ENCODE measurements at places on chromosomes 3 and 15.

DNA sequence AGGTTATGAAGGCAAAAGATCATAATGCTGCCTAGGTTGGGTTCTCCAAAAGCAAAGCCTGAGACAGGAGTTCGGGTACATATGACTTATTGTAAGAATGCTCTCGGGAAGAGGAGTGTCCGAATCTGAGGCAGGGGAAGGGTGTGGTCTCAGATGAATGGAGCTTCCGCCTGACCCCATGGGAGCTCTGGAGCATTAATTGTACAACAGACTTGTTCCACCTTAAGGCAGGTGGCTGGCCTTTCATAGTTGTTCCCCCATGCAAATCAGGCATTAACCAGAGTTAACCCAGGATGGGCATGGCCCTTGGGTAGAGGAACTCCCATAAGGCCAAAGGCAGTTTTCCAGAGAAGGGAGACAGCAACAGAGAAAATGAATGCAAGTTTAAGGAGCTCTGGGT, 170.6 kb downstream of the MYRIP start:
- DNase-seq: no peak

GRCh38 chr3:122377975-122378374, 5.1 kb downstream of the MIX23 start:
- DNase-seq: no peak

DNA sequence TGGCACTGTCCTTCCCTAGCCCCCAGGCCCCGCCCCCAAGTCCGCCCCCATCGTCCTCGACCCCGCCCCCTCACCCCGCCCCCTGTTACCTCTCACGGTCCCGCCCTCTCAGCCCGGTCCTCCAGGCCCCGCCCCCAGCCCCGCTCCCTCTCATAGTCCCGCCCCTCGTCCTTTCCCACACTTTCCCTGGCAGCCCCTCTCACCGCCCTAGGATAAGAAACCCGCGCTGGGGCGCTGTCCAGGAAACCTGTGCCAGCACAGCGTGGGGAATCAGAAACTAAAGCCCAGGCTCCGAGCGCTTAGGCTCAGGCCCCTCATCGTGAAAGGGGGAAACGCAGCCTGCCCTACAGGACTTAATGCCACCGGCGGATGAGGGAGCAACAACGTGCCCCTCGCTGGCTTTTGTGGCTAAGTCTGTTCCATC, 20.9 kb downstream of the TRPM1 start:
- DNase-seq: no peak

DNA sequence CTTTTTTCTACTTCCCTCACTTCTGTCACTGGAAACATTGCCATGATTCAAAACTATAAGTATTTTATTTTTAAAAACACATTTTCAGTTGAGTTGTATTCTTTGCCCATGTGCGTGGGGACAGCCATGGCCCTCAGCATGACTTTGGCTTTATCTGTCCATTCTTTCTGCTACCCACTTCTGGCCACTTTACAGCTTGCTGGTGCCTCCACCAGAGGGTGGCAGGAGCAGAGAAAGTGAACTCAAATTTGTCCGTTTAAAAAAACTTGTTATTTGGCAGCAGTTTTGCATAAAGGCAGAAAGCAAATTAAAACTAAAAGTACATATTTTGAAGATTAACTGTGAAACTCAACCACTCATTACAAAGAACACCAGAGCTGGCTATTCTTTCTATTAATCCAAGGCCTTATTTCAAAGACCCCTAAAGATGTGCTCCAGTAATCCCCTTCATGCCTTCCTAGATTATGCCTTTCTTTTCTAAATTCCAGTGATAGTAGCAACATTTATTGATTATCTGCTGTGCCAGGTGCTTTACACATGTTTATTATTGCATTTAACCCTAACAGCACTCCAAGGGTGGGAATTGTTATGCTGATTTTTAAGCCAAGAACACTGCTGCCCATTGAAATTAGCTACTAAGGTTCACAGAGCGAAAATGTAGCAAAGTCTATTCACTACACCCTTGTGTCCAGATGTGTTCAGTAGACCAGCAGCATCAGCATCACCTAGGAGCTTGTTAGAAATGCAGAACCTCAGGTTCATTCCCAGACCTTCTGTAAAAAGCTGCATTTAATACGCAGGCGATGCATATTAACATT, 134.8 kb downstream of the THRB start:
- DNase-seq: no peak

GRCh38 chr15:72783004-72783639, 436 bp downstream of the ADPGK start:
- no peak for DNase-seq

GRCh38 chr15:90479656-90480055, 50.1 kb upstream of the CRTC3 start:
- no peak for DNase-seq

- DNase-seq: no peak
These were observed 181.1 kb downstream of the STT3B start for GRCh38 chr3:31713816-31714215.

DNA sequence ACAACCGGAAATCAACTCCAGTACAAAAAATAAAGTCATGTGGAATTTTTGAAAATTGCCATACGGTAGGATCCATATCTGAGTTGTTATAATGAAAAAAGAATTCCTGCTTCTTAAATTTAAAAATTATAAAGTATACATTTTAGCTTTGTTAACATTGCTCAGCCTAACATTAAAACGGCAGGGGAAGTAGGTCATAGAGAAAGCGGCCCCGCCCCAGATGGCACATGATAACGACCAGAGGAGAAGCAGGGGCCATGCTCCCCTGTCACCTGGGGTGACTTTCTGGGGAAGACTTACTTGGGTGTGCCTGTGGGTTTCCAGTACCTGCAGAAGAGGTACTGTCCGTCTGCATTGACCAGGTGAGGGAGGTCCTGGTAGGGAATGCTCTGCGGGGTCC, 921 bp downstream of the MGLL start:
- DNase-seq: no peak
